ENCODE measurements at places on chromosomes 5 and 9.
A peak's percentile ranks its signal among the peaks of the same experiment; 100 is the strongest.

DNA sequence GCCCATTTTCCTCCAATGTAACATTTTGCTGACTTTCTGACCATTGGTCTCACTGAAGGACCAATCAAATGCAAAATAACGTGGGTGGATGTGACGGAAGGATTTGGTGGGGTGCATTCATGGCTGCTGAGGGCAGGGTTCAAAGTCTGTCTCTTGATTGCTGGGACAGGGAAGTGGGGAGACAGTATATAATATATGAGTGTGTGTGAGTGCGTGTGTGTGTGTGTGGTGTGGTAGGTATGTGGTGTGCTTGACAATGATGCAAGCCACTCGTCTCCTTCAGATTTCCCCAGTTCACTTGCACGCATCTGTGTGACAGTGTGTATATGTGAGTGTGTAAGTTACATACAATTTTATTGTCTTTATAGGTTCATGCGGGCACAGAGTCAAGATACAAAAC, 477.3 kb downstream of the DIRAS2 start:
- no peak for DNase-seq

GRCh38 chr5:172731680-172732074, 39.3 kb downstream of the DUSP1 start:
- DNase-seq: no peak

DNA sequence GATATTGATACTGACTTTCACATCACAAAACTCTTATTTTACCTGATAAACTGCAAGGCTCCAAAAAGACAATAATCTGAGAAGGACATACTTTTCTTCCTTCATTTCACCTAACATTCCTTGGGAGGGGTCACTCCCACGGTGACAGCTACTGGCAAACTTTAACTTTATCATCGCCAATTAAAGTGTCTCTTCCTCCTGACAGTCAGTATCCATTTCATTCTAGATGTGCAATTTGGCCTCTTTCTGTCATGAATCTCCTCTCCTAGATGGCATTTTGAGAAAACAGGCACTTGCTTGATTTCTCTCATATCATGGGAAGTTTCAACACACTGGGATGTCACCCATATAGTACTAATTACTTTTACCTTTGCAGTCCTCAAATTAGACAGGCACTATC, 413.5 kb upstream of the CCNG1 start:
- DNase-seq: no peak

DNA sequence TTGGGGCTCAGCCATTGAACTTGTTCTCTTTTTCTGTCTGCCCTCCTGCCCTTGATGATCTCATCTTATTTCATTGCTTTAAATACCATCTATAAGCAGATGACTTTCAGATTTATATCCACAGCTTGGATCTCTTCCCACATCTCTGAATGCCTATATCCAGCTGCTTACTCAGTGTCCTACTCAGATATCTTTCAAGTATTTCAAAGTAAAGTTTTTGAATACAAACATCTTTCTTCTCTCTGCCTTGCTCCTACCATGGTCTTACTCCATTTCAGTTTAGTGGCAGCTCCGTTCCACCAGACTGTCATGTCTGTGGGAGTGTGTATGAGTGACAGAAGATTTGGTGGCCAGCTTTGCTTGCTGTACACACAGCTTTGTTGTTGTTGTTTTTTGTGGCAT, 59.7 kb downstream of the ERBIN start:
- no peak for DNase-seq

- no peak for DNase-seq
Observed at GRCh38 chr9:93057703-93058354, 672 bp upstream of the SUSD3 start.

DNA sequence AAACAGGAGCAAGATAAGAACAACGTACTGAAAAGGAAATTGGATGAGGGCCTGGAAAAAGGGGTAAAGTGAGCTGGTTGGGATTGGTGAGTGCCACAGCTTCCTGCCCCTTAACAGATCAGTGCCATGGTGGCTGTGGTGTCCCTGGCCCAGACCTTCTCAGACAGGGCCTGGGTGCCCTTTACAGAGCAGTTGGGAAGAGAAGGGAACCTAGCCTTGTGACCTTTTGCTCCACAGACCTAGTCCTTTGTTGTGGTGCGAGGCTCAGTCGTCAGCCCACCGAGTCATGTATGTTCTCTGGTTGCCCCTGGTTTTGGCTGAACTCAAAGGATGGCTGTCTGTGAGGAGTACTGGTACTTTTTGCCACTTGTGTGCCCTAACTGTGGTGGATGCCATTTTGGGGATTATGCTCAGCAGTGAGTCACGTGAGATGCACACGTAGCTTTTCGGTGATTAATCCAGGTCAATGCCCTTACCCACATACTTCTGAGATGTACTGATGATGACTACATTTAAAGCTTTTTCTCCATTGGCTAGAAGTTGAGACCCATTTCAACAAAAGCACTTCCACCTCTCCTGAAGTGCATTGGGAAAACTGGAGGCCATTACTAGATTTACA, 48.4 kb downstream of the EXOSC2 start:
- DNase-seq: no peak

DNA sequence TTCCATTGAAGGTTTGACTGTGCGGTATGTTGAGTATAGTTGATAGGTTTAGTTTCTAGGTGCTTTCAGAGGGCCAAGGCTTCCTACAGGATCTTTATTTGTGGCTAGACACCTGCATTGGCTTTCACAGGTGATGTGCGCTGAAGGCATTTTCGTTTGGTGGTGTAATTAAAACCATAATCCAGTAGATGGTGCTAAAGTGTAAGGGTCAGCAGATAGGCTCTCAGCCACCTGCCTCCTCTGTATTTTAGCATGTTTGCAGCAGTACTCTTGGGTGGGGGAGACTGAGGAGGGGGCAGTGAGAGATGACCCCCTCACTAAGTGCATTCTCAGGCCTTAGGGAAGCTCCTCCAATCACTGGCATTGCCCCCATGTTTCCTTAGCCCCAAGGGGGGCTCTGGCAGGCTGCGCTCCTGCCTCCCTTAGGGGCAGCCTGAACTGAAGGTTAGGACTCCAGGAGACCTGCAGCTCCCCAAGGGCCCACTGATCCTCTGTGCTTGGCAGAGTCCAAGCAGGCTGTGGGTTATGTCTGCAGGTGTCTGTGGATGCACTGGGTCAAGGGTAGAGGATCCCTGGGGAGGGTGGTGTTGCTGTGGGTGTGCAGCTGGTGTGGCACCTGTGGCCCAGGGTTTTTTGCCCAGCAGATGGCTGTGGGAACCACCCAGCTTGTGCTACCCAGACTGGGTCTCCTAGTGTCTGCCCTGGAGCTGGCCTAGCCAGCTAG, 23.4 kb downstream of the CDK20 start:
- DNase-seq: no peak

GRCh38 chr9:116991051-116991450, 303.9 kb downstream of the TRIM32 start:
- DNase-seq: no peak

DNA sequence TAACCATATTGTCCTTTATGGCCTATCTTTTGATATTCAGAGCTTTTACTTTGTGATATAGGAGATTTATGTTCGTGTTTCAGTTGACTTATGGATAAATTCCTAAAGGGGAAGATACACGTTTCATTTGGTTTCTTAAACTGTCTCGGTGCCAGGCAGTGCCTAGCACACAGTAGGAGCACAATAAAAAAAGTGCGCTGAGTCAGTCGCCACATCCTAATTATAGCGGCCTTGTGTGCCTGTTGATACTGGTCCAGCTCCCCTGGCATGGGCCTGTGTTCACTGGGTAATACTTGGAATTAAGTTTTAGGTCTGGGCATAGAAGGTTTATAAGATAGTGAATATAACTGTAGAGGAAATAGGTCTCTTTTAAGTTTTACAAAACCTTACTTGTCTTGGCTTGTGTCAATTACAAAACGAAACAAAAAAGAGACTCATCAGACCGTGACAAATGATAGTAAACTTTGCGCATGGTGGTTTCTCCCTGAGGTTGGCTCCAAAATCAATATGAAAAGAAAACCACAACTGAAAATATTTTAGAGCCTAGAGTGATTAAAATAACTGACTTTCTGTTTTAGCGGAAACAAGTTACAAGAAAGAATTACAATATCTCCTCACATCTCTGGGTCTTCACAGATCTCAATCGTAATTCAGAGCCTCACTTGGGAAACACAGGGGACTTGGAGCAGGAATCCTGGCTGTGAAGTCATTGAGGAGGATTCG, 84.8 kb downstream of the MVB12B start:
- DNase-seq: no peak

DNA sequence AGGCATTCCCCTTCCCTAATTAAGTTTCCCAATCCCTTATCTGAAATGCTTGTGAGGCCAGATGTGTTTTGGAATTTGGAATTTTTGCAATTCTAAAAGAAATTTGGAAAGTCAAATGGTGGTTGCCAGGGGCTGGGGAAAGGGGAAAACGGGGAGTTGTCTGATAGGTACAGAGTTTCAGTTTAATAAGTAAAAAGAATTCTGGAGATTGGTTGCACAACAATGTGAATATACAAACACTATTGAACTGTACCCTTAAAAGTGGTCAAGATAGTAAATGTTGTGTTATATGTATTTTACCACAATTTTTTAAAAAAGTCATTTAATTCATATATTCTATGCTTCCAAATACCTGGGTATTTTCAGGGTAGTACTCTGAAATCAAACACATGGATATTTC, 154.5 kb downstream of the ADAMTS12 start:
- DNase-seq: no peak

DNA sequence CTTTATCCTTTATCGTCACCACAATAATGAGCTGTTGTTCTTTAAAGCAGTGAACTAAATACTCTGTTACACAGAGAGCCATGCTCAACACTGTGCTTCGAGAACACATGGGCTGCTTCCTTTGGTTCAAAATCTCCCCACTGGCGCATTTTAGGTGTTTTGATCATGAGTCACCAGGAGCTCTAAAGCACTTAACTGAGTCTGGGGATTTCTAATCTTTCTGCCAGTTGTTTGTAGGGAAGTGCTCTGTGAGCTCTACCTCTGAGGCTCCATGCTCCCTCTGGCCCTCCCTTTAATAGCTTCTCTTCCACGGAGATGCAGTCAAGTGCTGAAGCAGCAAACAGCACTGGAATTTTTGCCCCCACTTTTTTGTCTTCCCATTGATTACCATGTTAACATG, 17.0 kb downstream of the ERAP2 start:
- DNase-seq: no peak

- peak; percentile 89 for DNase-seq
Observed at GRCh38 chr9:133144142-133144903, 19.4 kb downstream of the GBGT1 start.

DNA sequence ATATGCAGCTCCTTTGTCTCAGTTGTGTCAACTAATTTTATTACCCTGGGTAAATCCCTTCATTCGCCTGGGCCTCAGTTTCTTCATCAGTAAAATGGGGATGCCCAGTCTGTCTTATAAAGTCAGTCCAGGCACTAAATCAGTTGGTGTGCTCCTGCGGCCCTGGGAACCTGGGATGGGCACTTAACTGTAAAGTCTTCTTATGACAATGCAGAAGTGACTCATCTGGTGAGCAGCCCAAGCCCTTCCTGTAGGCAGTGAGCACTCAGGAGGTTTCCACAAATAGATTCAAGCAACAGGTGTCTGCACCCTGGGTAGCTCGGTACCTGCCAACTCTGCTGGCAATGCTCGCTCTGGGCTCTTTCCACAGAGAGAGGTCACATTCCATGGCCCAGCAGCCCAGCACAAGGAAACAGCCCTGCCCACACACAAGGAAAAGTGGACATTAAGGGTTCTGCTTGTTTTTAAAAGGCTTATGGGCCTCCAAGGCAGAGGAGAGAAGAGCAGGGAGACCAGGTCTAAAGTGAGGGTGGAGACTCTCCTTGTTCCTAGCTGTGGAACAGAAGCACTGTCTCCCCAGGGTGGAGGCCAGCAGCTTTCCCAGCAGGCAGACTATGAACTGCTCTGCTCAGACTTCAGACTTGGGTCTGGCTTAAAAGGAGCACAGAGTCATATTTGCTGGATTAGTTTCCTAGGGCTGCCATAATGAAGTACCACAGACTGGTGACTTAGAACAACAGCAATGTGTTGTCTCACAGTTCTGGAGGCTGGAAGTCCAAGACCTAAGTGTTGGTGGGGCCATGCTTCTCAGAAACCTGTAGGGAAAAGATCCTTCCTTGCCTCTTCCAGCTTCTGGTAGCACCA, 89.7 kb upstream of the ADRA1B start:
- no peak for DNase-seq

DNA sequence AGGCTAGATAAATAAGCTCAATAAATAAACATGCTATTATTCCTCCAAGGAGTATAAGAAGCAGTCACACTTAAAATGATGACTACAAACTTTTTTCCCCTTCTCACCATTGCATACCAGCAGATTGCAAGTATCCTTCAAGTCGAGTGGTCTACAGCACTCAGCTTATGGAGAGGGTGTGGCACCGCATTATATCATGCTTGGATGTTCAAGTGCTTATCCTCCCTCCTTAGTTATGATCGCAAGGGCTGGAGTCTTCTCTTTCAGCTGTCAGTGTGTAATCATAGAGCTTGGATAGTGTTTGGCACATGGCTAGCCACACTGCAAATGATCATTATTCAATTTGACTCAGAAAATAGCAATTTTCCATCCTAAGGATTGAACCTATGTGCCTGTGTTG, 124.0 kb downstream of the CARTPT start:
- DNase-seq: no peak

- no peak for DNase-seq
Observed at GRCh38 chr5:10106806-10107205, 142.9 kb downstream of the ATPSCKMT start.

GRCh38 chr5:29777373-29777772, 1416.1 kb upstream of the CDH6 start:
- DNase-seq: no peak

DNA sequence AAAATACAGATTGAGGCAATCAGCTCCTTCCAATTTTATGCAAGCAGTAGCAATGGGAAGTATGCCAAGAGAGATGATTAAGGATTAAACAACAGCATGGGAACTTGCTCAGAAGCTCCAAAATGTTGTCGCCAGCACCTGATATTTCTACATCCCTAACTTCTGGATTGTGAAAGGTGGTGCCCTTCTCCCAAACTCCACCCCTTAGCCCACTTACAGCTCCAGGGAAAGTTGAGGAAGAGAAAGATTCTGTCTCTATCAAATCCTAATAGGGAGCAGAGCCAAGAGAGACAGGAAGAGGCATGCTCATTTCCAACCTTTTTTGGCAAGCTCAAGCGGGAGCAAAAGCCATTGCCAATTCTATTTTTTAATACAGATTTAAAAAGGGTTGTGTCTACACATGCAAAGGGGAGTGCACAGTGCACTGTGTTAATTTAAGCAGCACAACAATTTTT, 92.4 kb upstream of the NR3C1 start:
- no peak for DNase-seq

- no peak for DNase-seq
Observed at GRCh38 chr9:116322521-116322920, 168.9 kb downstream of the PAPPA start.

- DNase-seq: no peak
Observed at GRCh38 chr5:151475388-151475787, 28.0 kb downstream of the SLC36A1 start.

DNA sequence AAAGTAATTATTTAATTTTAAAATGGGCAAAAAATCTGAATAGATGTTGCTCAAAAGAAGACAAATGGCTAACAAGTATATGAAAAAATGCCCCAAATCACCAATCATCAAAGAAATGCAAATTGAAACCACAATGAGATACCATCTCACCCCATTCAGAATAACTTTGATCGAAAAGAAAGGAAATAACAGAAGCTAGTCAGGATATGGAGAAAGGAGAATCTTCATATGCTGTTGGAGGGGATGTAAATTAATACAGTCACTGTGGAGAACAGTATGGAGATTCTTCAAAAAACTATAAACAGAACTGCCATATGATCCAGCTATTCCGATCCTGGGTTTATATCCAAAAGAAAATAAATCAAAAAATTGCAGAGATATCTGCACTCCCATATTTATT, 418.5 kb upstream of the RGMB start:
- no peak for DNase-seq
